ENCODE measurements at places on chromosomes 11 and 22. TPM values are rescaled to one million over a fixed set of nuclear protein-coding genes. Genes with fewer than 3 reads are reported as not detected.

The KCNJ1 gene
- total RNA-seq, result 0.13 TPM

DNA sequence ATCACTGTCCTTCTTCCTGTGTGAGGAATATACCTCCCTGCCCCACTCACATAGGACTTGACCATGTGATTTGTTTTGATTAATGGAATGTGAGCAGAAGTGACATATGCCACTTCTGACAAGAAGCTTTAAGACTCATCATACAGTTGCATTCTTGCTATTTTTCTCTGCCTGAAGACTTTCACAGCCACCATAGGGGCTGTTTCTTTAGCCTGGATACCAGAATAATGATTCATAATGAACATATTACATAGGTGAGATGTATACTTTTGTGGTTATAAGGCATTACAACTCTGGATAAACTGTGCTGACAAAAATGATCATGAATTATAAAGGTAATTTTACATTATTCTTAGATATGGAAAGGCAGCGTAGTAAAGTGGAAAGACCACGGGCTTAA, 798.0 kb downstream of the DLG2 start:
- no peak for DNase-seq

DNA sequence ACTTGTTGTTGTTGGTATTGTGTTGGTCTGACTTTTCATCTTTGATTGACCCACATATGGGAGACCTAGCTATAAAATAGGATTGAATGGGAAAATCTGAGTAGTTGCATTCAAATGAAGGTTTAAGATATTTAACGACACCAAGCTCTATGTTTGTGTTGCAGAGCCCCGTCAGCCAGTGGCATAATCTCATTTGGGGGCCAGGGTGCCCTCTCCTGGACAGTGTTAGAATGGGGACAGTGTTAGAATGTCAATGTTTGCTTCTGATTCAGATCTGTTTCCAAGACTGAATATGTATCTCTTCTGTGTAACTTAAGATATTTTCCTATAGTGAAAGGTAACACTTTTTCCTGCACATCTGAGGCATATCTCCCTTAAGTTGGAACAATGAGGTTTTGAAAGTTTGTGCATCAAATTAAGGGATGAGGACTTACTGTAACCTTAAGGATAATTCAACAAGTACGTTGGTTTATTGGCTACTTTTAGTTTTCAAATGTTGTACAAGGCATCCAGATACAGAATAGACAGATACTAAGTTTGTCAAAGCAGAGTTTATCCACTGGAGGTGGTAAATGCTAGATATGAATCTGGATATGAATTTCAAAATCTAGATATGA, 5.3 kb upstream of the OR52M1 start:
- peak; percentile 44 for DNase-seq

DNA sequence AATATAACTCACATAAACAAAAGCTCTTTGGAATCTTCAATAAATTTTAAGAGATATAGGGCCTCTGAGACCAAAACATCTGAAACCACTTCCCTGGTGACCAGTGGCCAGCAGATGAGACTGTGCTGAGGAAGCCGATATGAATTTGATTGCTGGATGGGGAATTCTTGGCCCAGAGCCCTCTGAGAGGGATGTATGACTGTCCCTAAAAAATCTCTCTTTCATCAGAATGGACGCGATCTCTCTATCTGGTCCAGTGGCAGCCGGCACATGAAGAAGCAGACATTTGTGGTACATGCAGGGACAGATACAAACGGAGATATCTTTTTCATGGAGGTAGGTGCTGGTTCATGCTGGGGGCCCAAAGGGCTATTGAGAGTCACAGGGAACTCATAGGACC, 37.5 kb downstream of the MYBPC3 start:
- DNase-seq, result no peak
